ENCODE measurements at places on chromosomes 6 and 20.

GRCh38 chr20:62887860-62888239 is 26.2 kb upstream of the TCFL5 start:
- DNase-seq, result no peak

DNA sequence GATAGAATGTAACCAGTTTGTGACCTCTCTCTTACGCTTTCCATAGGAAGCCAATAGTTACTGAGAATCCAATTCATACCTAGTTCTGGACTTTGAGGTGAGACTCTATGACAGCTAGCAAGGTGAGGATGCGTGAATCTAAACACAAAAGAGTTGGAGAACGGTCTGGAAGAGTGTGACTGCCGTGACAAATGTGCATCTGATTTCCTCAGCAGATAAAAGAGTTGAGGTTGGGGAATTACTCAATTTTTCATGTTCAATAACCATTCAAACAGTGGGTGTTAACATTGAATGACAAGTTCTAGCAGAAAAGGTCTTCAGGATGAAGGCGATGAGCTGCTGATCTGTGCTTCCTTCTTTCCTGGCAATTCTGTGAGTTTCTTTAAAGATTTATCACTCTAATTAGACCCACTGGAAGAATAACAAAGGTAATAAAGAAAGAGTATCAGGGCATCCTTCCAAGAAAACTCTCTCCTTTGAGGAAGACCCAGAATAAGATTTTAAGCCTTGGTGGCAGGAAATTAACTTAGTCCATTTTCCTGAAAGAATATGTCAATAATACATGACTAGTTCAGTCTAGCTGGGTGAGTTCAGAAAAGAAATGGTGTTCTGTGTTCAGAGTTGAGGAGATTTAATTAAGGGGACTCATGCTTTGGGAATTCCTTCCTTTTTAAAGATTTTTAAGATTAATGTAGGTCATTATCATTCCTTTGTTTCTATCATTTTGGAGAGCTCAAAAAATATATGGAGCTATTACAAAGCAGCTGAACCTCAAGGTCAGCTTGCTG is 24.5 kb downstream of the KIF3B start:
- DNase-seq, result no peak

DNA sequence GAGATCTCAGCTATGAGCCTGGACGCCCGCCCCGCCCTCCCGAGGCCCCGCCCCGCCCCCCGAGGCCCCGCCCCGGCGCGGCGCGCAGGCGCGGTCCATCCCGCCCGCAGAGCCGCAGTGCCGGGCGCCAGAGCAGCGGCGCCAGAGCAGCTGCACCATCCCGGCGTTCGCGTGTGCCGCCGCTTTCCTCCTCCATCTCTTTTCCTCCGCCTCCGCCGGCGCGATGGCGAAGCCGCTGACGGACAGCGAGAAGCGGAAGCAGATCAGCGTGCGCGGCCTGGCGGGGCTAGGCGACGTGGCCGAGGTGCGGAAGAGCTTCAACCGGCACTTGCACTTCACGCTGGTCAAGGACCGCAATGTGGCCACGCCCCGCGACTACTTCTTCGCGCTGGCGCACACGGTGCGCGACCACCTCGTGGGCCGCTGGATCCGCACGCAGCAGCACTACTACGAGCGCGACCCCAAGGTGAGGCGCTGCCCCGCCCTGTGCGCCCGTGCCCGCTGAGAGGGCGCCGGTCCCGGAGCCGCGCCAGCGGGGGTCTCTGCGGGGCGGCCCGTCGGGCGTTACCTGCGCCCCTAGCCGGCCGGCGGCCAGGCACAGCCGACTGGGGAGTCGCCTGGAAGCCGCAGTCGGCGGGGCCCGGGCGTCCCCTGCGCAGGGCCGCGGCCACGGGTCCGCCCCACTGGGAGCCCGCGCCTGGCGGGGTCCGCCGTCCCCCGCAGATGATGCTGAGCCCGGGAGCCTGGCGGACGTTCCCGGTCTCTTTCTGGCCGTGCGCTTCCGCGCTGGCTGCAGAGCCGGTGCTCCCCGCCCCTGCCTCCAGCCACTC is at the start of gene PYGB:
Gene PYGB, plus strand, starts transcription at position 130 of the 830 bp plus-strand sequence. Its CDS starts 94 bp downstream, at position 224.
- peak; percentile 64 for DNase-seq

DNA sequence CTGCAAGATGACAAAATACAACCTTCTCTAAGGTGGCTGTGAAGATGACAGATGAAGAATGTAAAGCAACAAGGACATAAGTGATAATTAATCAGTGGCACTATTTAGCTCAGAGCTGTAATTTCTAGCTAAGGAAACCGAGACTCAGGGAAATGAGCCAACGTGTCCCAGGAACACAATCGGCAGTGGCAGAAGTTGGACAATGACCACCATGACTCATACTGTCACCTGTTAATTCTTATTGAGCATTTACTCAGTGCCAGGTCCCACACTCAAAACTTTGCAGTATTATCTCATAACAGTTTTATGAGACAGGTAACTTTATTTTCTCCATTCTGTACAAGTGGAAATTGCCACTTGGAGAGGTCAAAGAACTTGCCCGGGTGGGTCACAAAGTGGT is 55.8 kb downstream of the LAMA4 start:
- DNase-seq, result no peak

DNA sequence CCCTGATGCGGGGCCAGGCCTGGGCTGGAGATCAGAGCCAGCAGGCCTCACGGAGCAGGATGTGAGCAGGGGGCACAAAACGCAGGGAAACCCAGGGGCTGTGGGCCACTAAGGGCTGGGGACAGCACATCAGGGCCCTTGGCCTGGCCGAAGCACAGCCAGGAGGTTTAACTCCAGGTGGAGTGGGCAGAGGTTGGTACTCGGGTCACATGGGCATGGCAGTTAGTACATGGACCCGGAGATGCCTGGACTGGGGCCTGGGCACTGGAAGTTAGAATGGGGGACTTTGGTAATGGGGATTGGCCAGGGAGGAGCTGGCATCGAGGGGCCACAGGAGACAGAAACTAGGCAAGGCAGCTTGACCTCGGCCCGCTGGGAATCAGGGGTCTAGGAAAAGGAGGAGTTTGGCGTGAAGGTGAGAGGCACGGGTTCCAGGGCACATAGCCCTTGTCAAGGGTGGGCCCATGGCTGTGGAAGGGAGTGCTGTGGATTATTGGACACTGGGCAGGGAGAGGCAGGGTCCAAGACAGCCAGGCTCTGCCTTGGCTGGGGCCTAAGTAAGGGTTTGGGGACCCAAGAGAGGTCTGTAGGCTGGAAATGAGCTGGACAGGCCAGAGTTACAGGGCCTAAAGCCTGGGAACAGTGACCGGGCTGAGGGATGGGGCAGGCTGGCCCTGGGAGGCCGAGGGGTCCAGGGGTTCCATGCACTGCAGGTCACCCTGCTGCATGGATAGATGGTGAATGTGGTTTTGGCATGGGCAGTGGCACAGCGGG is 41.6 kb upstream of the CD93 start:
- DNase-seq, result no peak

- no peak for DNase-seq
Measured at GRCh38 chr6:35955071-35955470, 34.2 kb upstream of the SRPK1 start.

DNA sequence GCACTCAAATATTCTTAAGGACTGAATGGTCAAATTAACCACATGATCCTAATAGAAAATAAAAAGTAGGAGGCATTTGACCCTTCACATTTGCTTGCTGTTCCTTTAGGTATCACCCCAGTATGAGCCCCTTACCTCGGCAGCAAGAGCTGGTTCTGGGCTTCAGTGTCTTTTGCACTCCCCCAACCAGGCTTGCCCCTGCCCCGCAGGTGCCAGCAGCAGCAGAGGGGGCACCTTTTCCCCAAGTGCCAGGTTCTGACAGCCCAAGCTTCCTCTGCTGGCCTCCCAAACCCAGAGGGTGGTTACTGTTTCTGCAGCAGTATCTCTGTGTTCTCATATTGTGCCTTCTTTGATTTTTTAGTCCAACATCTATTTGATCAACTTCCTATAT is 23.2 kb downstream of the UBE2V1 start:
- no peak for DNase-seq

DNA sequence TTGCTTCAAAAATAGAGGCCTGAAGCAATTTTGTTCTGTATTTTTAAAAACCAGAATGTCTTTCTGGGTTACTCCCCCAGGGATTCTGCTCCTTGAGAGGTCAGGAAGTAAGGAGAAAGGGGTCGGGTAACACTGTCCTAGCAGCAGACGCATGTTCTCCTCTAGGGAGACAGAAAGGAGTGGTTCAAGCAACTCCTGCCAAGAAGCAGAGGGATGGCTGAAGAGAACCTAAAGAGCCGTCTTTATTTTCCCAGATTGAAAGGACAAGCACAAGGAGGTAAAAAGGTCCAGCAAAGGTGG is 58.0 kb upstream of the SLC4A11 start:
- no peak for DNase-seq

GRCh38 chr6:112606656-112607435 is 259.7 kb downstream of the RFPL4B start:
- no peak for DNase-seq

- DNase-seq, result no peak
Measured at GRCh38 chr6:40804905-40805304, 217.7 kb upstream of the LRFN2 start.

DNA sequence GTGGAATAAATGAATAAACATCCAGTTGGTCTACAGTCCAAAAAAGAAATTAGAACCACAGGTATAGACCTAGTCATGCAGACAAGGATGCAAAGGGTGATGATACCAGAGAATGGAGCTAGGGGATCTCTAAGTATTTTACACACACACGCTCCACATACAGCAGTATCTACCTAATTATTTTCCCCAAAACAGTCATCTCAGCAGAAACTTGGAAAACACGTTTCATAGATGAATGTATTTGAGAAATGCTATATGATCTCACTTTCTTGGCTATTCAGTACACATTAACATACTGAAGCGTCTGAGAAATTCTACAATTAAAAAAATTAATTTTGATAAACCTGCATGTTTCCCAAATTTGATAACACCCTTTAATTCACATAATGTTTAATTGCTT is 155.3 kb downstream of the MTFR2 start:
- DNase-seq, result no peak

DNA sequence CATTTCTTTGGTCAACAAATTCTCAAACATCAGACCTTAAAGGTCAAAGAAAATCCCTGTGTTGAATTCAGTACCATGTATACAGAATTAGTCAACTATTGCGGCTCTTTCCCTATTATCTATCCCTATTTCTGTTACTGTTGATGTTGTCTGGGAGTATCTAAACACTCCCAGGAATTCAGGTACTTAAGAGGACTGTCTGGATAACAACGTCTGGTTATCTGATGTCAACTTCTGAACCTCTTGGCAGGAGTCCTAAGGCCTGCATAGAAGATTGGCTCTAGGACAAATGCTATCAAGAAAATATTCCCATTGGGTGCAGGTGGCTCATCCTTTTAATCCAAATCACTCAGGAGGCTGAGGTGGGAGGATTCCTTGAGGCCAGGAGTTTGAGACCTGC is 255.6 kb downstream of the KHDC1L start:
- no peak for DNase-seq

DNA sequence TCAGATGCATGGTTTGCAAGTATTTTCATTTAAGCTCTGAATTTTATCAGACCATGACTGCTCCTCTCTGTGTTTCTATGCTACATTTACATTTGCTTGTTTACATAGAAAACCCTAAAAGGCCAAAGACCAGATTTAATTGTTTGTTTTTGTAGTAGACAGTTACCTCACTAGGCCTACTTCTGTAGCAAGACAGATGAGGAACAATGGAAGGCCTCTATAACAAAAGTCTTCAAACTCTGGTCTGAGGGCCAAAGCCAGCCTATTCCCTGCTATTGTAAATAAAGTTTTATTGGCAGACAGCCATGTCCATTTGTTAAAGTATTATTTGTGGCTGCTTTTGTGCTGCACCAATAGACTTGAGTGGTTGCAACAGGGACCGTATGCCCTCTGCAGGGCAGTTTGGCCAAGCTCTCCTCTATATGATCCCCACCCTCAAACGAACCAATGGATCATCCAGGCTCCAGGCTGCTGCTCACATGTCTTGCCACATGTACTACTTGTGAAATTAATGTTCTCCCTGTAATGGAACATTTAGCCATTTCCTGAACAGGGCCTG is 182.0 kb downstream of the DOK5 start:
- DNase-seq, result no peak

DNA sequence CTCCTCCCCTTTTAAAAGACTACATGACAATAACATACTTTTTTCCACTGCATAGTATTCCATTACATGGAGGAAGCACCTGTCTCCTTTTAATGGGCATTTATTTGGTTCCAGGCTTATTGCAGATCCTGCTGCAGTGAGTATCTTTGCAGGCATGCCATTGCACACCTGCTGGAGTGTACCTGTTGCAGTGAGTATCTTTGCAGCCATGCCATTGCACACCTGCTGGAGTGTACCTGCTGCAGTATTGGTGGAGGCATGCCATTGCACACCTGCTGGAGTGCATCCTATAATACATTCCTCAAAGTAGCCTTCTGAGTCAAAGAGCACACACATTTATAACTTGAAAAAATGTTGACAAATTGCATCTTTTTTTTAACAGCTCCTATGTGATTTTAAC is 1.6 kb downstream of the BFSP1 start:
- DNase-seq, result no peak

GRCh38 chr6:3865463-3865862 is 16.3 kb downstream of the FAM50B start:
- no peak for DNase-seq

DNA sequence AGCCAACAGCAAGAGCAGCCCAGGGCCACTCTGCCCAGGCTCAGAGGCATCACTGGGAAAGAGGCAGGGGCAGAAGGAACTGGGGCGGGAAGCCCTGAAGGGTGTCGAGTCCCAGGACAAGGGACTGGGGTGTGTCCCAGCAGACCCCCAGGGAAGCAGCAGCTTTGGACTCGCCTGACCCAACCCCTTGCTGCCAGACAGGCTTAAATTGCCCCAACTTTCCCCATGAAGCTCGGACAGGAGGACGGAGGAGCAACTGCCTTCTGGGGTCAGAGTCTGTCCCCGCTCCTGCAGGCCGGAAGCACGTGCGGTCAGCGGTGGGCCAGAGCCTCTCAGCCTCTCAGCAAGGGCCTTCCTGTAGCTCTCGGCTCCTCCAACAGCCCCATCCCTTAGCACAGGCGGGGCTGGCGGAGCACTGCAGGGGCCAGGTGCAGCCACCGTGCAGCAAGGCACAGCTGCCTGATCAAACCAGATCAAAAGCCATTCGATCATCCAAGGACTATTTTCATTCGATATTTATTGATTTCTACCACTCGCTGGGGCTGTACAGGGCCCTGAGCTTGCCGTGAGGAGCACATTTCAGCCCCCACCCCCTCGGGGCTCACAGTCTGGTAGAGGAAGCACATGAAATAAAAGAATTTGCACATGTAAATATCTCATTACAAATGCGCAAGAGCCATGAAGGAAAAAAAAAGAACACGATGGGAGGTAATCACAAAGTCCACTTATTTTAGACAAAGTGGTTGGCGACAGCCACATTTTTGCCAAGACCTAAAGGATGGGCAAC is 31.8 kb upstream of the STX16 start:
- DNase-seq, result peak; percentile 25

All from SHP77 treated with DMSO at 0.1 percent for 48 hours (cell line).